ENCODE measurements at places on chromosomes 12 and 14.
A peak's percentile ranks its signal among the peaks of the same experiment; 100 is the strongest.

DNA sequence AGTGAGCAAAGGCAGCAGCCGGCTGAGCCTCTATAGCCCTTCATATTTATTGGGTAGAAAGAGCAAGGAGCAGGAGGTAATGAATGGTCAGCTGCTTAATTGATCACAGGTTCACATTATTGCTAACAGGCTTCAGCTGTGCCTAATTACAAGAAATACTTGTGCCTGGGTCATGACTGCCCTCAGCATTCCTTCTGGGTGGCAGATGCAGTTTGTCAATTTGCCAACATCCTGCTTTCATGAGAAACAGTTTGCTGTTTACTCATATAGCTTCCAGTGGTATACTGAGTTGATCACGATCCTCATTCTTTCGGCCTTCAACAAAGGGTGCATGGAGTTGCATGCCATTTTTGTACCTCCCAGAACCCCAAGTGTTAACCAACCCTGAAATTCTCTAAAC, 81.0 kb upstream of the PLEKHG7 start:
- no peak for DNase-seq

GRCh38 chr12:60935981-60936761, 1324.0 kb upstream of the USP15 start:
- DNase-seq: peak; percentile 1

GRCh38 chr12:4443616-4444015, 2.0 kb downstream of the FGF6 start:
- no peak for DNase-seq

DNA sequence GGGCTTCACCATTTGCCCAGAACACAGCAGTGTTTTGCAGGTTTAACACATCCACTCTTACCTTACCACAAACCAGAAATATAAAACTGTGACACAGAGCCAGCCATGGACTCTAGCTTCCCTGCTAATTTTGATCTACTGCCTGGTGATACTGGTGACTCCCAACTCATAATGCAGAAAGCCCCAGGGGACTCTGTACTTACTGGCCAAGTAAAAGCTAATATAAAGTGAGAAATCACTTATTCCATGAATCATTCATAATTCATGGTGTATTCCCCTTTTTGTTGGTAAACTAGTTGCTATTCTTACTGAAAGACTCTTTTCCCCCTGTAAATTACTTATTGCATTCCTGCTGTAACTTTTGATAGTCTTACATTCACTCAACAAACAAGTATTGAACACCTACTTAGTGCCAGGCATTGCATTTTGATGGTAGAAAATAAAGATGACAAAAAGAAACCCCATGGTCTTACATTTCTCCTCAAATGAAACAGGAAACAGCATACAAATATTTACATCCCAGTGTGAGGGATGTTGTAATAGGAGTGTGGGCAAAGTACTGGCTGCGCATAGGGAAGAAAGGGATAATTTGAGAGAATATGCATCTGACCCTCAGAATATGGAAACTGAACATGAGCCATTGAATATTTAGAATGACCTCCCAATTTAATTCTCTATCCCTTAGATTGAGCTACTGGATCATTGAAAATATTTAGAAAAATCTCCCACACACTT, 279.6 kb downstream of the PDZRN4 start:
- DNase-seq: no peak

DNA sequence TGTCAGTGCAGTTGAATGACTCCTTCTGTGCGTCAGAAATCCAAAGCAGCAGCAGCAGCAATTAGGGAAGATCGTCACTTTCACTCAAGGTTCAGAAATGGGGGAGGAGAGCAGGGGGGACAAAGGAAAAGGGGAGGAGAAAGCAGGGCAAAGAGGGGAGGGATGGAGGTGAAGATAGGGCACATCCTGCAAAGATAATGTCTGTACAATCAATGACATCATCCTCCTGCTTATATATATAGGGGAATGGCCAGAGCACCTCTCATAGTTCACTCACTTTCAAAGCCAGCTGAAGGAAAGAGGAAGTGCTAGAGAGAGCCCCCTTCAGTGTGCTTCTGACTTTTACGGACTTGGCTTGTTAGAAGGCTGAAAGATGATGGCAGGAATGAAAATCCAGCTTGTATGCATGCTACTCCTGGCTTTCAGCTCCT, at the start of gene NTS:
Gene NTS, plus strand, starts transcription at position 265 of the 431 bp plus-strand sequence. Its CDS starts 109 bp downstream, at position 374.
- DNase-seq: peak; percentile 77

- no peak for DNase-seq
Measured at GRCh38 chr14:95433094-95433478, 83.4 kb downstream of the SYNE3 start.

DNA sequence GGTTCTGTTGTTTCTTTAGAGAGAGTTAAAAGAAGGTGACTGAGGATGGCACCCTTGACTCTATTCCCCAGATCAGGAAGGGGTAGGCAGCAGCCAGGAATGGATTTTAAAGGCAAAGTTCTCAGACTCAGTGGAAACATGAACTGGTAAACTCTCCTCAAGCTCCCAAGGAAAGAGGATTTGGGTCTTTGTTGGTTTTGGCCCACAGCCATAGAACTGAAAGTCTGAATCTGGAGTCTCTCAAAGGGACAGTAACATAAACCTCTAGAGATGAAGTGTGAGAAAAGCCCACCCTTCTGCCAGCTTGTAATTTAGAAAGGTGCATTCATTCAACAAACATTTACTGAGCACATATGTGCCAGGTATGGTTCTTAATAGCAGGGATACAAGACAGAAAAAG, 28.6 kb upstream of the BLTP3B start:
- DNase-seq: no peak

GRCh38 chr14:59330455-59330854, 134.7 kb downstream of the GPR135 start:
- no peak for DNase-seq

DNA sequence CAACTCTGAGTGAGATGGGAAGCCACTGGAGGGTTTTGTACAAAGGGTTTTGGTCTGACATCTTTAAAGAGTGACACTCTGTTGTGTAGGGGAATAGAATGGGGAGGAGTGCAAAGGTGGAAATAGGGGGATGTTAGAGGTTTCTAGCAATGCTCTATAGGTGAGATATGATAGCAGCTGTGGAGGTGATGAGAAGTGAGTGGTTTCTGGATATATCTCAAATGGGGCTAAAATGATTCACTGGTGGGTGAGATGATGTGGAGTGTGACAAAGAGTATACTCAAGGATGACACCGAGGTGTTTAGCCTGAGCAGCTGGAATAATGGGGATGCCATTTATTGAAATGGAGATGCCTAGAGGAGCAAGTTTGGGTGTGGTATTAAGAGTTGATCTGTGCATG, 426.4 kb downstream of the PCNX1 start:
- no peak for DNase-seq

DNA sequence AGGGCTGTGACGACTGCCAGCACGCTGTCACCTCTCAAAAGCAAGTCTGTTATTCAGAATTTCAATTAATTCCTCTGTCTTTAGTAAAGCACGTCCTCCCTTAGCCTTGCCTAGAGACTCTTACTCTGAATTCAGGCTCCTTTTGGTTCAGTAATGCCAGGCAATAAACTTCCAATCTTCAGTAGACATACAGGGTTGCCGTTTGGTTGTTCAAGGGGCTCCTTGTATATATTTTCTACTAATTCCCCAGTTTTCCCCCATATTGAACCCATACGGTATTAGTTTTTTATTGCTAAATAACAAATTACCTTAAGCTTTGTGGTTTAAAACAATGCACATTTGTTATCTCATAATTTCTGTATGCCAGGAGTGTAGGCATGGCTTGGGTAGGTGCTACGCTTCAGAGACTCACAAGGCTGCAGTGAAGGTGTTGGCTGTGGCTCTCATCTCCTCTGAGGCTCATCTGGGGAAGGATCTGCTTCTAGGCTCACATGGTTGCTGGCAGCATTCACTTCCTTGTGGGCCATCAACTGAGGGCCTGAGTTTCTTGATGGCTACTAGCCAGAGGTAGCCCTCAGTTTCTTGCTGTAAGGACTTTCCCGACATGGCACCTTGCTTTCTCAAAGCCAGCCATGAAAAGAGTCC, 7.3 kb upstream of the CLECL1 start:
- DNase-seq: no peak

- DNase-seq: no peak
Measured at GRCh38 chr14:94586635-94587034, 5.4 kb downstream of the SERPINA5 start.

DNA sequence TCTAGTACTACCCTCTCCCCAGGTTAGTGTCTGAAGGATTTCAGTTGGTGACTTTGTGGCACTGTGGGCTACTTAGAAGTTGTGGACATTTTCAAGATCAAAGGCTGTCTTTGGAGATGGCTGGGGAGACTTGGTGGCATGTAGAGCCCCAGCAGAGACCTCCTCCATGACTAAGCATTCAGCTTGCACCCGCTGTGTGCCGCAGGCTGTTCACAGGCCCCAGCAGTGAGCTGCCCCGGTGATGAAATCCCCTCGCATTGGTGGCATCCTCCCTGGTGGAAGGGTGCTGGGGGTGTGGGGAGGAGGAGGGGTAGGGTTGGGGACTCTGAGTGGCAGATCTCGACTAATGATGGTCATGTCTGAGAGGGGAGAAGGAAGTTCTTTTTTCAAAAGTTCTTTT, 173.9 kb downstream of the TSPAN9 start:
- DNase-seq: peak; percentile 78

GRCh38 chr12:46430340-46430948, 57.9 kb upstream of the SLC38A2 start:
- DNase-seq: peak; percentile 61

DNA sequence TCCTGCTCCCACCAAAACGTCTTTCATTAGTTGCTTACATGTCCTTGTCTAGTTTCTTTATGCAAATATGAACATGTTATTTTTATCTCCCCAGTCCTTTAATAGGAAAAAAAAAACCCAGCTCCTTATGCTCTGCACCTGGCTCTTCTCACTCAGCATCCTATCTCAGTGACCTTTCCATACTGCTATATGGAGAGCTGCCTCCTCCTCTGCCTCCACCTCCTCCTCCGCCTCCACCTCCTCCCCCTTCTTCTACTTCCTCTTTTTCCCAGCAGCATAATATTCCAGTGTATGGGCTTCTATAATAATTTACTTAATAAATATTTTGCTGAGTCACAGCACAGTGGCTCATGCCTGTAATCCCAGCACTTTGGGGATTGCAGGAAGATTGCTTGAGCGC, 31.5 kb downstream of the ABCB9 start:
- DNase-seq: no peak

DNA sequence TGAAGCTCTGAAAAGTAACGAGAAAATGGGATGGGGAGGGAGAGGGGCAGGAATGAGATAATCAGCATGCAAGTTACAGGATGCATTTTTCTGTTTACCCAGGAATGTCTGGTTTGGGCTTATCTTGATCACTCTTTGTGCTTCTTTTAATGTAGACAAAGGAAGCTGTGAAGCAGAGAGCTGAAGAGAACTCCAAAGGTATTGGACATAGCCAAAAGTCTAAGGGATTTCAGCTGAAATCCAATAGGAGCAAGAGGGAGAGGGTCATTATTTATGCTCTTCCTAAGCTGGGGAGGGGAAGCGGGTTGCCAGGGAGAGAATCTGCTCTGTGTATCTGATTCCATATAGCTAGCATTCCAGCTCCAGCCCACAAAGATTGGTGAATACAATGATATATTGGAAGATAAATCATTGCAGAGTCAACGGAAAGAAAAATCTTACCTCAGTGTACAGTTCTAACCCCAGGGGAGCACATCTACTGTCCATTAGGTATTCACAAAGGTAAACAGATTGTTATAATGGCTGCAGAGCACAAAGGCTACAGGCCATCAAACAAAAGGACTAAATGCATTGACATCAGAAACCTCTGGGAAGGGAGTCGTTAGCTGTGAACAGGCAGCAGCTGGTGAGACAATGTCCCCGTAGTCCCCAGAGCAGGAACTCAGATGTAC, 61.0 kb upstream of the PELI2 start:
- no peak for DNase-seq

GRCh38 chr12:91680864-91681263, 464.8 kb downstream of the BTG1 start:
- DNase-seq: no peak

DNA sequence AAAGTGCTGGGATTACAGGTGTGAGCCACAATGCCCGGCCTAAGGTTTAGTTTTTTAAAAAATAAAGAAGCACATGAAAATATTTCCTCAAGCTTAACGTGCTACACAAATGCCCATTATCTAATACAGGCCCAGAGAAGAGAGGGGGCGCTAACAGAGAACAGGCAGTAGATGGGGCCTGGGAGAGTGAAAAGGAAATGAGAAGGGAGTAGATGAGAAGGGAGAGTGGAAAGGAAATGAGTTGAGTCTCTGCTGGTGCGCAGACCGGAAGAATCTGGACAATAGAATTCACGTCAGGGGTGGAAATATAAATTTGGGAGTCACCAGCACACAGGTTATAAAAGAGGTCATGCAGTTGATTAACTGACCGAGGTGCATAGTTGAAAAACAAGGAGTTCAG, 10.7 kb downstream of the PXN start:
- peak; percentile 34 for DNase-seq

DNA sequence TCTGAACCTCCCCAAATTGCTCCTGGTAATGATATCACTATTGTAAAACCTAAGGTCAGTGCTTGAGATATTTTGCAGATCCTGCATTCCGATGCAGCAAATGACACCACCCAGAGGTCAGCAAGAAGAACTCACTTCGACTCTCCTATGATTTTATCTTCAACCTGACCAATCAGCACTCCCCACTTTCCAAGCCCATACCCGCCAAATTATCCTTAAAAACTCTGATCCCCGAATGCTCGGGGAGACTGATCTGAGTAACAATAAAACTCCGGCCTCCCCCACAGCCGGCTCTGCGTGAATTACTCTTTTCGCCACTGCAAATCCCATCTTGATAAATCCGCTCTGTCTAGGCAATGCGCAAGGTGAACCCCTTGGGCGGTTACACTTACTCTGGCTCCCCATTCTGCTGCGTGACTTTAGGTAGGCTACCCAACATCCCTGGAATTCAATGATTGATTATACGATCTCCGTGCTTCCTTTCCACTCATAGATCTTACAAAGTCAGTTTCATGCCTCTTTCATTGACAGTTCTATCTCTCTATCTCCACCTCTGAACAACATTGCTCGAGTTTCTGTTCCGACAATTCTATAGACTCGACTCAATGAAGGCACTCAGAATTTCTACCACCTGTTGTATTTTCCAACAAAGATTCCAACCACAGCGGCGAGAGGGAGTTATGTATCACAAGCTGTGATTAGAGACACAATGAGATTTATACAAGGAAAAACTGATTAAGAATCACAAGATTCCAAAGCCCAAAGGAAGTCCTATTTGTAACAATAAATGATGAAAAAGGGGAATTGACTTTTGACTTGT, 939 bp downstream of the NPC2 start:
- peak; percentile 83 for DNase-seq

- peak; percentile 70 for DNase-seq
Measured at GRCh38 chr12:79407671-79408622, 282.8 kb downstream of the PAWR start.

- DNase-seq: peak; percentile 45
Measured at GRCh38 chr14:69408331-69408960, 10.0 kb downstream of the SLC39A9 start.

All from hematopoietic multipotent progenitor cell treated with erythropoietin and hydrocortisone succinate and interleukin-3 and kit ligand, for 4 days (in vitro differentiated cells).